Endothelial cell (in vitro differentiated cells): ENCODE measurements at places on chromosomes 12 and 14.

GRCh38 chr12:12671850-12672660, 23.9 kb downstream of the GPR19 start:
- no peak overlapping the region for H3K4me3 ChIP-seq
- H3K36me3 ChIP-seq: no peaks in the 10 kb centered on the region
- no peak overlapping the region for H3K27ac ChIP-seq
- H3K4me1 ChIP-seq: no peaks in the 10 kb centered on the region
- no peak for DNase-seq

DNA sequence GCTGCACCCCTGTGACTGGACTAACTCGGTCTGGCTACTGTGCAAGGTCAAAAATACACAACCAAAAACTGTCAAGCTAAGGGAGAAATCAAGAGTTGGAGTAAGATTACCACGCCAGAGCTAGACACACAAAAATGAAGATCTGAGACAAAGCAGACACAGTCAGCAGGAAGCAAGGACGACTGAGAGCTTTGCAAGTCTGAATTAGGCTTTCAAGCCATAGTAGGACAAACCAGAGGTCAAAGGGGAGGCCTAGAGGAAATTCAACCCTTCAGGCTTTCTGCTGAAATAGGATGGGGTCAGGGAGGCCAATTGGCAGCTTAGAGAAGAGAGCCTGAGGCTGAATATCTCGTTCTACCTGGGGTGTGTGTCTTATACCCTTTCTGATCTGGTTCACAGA, 117.3 kb downstream of the LLPH start:
- DNase-seq: no peak
- H3K4me1 ChIP-seq: peaks cover 2% of the 10 kb centered on the region
- peaks cover 2% of the 10 kb centered on the region for H3K27me3 ChIP-seq
- no peaks in the 10 kb centered on the region for H3K36me3 ChIP-seq

DNA sequence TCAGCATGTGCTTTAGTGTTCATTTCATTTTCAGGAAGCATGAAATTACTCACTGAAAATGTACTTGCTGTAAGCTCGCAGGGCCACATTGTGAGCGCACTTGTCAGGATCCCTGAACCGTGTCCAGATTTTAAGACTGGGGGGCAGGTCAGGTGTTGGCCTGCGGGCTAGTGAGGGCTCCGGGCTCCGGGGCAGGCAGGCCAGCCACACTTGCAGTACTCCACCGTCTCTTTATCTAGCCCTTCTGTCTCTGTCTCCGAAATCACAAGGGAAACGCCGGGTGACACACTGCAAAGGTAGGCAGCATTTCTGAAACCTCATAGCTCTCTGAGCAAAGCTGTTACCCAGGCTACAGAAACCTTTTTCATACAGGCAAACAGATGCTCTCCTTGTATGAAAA, 98.7 kb downstream of the EML1 start:
- DNase-seq: no peak
- no peak overlapping the region for H3K4me3 ChIP-seq
- no peaks in the 10 kb centered on the region for H3K27me3 ChIP-seq
- no peak overlapping the region for H3K27ac ChIP-seq

GRCh38 chr12:1691123-1692007, 495 bp downstream of the ADIPOR2 start:
- H3K4me3 ChIP-seq: peak overlapping the region; percentile 98
- peaks cover 3% of the 10 kb centered on the region for H3K27me3 ChIP-seq
- peaks cover 8% of the 10 kb centered on the region for H3K36me3 ChIP-seq
- peaks cover 23% of the 10 kb centered on the region for H3K4me1 ChIP-seq
- DNase-seq: peak; percentile 46

- peak overlapping the region; percentile 14 for H3K4me3 ChIP-seq
- H3K4me1 ChIP-seq: peaks cover 52% of the 10 kb centered on the region
- peaks cover 26% of the 10 kb centered on the region for H3K27me3 ChIP-seq
- no peaks in the 10 kb centered on the region for H3K36me3 ChIP-seq
Observed at GRCh38 chr12:51926718-51927117, 19.4 kb downstream of the ACVRL1 start.

DNA sequence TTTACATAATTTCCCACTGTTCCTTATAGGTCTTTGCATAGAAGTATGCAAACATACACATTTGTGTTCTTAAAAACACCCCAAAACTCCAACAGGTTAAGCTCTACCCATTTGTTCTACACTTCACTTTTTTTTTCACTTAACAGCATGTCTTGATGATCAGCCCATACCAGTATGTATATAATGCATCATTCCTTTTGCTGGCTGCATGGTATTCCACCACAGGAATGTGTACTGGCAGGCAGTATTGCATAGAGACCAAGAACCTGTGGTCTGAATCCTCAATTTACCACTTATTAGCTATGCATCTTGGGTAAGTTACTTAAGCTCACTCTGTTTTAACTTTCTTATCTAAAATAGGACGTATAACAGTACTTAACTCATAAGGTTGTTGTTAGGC, 65.5 kb downstream of the SAMD4A start:
- no peaks in the 10 kb centered on the region for H3K36me3 ChIP-seq
- H3K27me3 ChIP-seq: peaks cover 5% of the 10 kb centered on the region
- no peak for DNase-seq
- H3K27ac ChIP-seq: no peak overlapping the region

DNA sequence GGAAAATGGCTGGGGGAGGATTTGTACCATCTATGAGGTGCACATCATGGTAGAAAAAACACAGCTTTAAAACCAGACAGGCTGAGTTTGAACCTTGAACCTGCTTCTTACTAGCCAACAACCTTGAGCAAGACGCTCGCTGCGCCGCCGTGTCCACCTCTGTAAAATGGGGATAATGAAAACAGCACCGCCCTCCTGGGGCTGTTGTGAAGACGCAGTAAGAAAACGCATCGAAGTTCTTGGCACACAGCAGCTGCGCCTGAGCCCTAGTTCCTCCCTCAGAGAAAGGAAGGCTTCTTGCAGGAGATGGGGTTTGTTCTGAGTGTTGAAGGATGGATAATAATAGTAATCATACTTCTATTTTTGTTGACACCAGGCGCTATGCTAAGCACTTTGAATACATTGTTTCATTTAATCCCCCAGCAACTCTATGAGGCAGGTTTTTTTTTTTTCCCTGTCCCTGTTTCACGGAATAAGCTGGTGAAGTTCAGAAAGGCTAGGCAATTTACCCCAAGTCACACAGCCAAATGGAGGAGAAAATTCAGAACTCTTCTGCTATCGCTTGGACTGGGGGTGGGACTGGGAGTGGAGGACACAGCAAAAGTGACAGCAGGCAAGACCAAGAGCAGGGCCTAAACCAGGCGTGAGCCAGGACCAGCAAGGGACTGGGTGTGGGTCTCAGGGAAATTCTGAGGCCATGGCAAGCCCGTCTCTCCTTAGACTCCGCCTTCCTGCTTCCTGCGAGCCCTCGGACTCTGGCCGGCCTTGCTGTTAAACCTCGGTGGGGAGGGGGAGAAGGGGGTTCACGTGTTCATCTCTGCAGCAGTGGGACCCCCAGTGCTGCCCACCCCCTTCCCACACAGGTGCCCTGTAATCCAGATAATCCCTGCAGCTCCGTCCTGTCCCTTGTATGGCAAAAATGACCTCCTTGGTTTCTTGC, 97.5 kb downstream of the LRRC74A start:
- peak overlapping the region; percentile 88 for H3K27ac ChIP-seq
- peaks cover 23% of the 10 kb centered on the region for H3K4me1 ChIP-seq
- DNase-seq: no peak
- H3K36me3 ChIP-seq: no peaks in the 10 kb centered on the region
- H3K27me3 ChIP-seq: peaks cover 6% of the 10 kb centered on the region

GRCh38 chr12:91885851-91886731, 259.6 kb downstream of the BTG1 start:
- peaks cover 3% of the 10 kb centered on the region for H3K4me1 ChIP-seq
- no peak for DNase-seq
- H3K4me3 ChIP-seq: no peak overlapping the region
- H3K27me3 ChIP-seq: no peaks in the 10 kb centered on the region
- no peak overlapping the region for H3K27ac ChIP-seq

DNA sequence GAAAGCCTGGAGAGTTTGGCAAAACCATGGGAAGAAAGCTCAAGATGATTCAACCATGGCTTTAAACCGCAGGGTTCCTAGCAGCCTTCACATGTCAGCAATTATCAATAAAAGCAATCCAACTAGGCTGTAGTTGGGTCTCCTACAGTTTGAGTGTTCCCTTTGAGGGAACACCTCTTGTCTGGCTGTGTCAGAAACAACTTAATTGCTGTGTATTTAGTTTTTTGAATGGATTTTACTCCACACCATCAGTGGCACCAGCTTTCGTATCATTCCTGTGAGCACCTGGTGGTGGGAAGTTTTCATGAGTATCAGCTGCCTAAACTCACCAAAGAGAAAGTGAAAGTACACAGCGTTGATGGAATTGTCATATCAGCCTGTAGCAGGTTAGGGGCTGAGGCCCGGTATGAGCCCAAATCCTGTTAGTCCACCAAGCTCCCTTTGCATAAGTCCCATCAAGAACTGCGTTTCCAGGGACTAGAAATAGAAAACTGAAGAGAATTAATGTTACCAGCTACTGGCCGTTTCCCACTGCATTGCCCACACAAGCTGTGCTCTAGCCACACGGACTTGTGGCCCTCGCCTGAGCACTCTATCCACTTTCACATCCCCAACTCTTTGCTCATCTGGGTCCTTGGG, 10.9 kb upstream of the IL26 start:
- H3K4me1 ChIP-seq: no peaks in the 10 kb centered on the region
- no peak for DNase-seq
- H3K27ac ChIP-seq: no peak overlapping the region
- H3K27me3 ChIP-seq: peaks cover 4% of the 10 kb centered on the region
- H3K36me3 ChIP-seq: no peaks in the 10 kb centered on the region
- no peak overlapping the region for H3K4me3 ChIP-seq

DNA sequence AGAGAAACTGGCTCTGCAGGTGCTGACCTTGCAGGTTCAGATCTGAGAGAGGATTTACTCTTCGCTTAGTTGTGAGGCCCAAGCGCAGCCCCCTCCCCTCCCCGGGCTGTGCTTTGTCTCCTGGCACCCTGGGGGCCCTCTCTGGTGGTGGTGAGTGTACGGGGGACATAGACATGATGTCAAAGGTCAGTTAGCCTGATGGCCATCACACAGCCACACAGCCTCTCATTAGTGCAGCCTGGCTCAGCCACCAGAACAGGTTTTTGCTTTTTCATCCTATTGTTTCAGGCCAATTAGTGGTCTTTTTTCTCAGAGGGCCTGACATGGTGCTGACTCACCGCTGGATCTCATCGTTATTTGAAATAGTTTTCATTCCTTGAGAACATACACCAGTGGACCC, 437.9 kb downstream of the AACS start:
- H3K4me3 ChIP-seq: no peak overlapping the region
- no peaks in the 10 kb centered on the region for H3K27me3 ChIP-seq
- H3K4me1 ChIP-seq: no peaks in the 10 kb centered on the region
- no peak overlapping the region for H3K27ac ChIP-seq
- DNase-seq: no peak
- H3K36me3 ChIP-seq: no peaks in the 10 kb centered on the region

GRCh38 chr14:90743826-90744225, 72.4 kb downstream of the TTC7B start:
- H3K4me1 ChIP-seq: peaks cover 7% of the 10 kb centered on the region
- H3K4me3 ChIP-seq: no peak overlapping the region
- no peak for DNase-seq
- H3K27me3 ChIP-seq: peaks cover 1% of the 10 kb centered on the region

DNA sequence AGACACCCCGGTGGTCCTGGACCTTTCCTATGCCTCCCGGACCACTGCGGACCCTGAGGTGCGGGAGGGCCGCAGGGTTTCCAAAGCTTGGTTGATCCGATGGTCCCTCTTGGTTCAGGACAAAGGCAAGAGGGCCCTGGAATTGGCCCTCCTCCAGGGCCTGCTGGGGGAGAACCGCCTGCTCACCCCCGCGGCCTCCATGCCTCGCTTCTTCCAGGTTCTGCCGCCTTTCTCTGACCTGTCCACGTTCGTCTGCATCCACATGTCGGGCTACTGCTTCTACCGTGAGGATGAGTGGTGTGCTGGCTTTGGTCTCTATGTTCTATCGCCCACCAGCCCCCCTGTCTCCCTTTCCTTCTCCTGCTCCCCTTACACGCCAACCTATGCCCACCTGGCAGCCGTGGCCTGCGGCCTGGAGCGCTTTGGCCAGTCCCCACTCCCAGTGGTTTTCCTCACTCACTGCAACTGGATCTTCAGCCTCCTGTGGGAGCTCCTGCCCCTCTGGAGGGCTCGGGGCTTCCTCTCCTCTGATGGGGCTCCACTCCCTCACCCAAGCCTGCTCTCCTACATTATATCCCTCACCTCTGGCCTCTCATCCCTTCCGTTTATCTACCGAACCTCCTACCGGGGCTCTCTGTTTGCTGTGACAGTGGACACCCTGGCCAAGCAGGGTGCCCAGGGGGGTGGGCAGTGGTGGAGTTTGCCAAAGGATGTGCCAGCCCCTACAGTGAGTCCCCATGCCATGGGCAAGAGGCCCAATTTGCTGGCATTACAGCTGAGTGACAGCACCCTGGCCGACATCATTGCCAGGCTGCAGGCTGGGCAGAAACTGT, 13.8 kb downstream of the CBLN3 start:
- peak overlapping the region; percentile 75 for H3K4me3 ChIP-seq
- no peak overlapping the region for H3K27ac ChIP-seq
- peaks cover 17% of the 10 kb centered on the region for H3K27me3 ChIP-seq
- H3K36me3 ChIP-seq: peaks cover 44% of the 10 kb centered on the region

GRCh38 chr12:42560977-42561376, 28.6 kb downstream of the PRICKLE1 start:
- H3K27ac ChIP-seq: no peak overlapping the region
- H3K4me3 ChIP-seq: no peak overlapping the region
- no peaks in the 10 kb centered on the region for H3K36me3 ChIP-seq
- no peaks in the 10 kb centered on the region for H3K27me3 ChIP-seq
- peaks cover 11% of the 10 kb centered on the region for H3K4me1 ChIP-seq

- H3K4me3 ChIP-seq: no peak overlapping the region
- no peaks in the 10 kb centered on the region for H3K36me3 ChIP-seq
- H3K27ac ChIP-seq: no peak overlapping the region
- H3K27me3 ChIP-seq: peaks cover 27% of the 10 kb centered on the region
- peaks cover 42% of the 10 kb centered on the region for H3K4me1 ChIP-seq
Observed at GRCh38 chr12:114671443-114672411, 12.2 kb downstream of the TBX3 start.

GRCh38 chr14:59254911-59255545, 66.6 kb downstream of the DAAM1 start:
- H3K36me3 ChIP-seq: peaks cover 11% of the 10 kb centered on the region
- no peak for DNase-seq
- peaks cover 18% of the 10 kb centered on the region for H3K4me1 ChIP-seq

GRCh38 chr12:19539071-19539470, 99.8 kb downstream of the AEBP2 start:
- H3K36me3 ChIP-seq: peaks cover 6% of the 10 kb centered on the region
- H3K4me1 ChIP-seq: peaks cover 7% of the 10 kb centered on the region
- no peak overlapping the region for H3K4me3 ChIP-seq
- peaks cover 5% of the 10 kb centered on the region for H3K27me3 ChIP-seq

GRCh38 chr14:100754020-100754419, 27.3 kb downstream of the DLK1 start:
- H3K36me3 ChIP-seq: no peaks in the 10 kb centered on the region
- no peak overlapping the region for H3K27ac ChIP-seq
- no peaks in the 10 kb centered on the region for H3K4me1 ChIP-seq
